ENCODE measurements at places on chromosomes 3 and 15. TPM values are rescaled to one million over a fixed set of nuclear protein-coding genes. Genes with fewer than 3 reads are reported as not detected.

GRCh38 chr15:42065033-42065432 is 29.3 kb downstream of the PLA2G4D start:
- no peak overlapping the region for H3K27ac ChIP-seq
- no peak for DNase-seq
- peaks cover 3% of the 10 kb centered on the region for H3K4me1 ChIP-seq
- no peak overlapping the region for H3K4me3 ChIP-seq
- no peaks in the 10 kb centered on the region for H3K36me3 ChIP-seq
- peaks cover 2% of the 10 kb centered on the region for H3K27me3 ChIP-seq

- H3K27ac ChIP-seq = peak overlapping the region; percentile 64
- peaks cover 33% of the 10 kb centered on the region for H3K4me1 ChIP-seq
- peak; percentile 68 for DNase-seq
- H3K36me3 ChIP-seq = no peaks in the 10 kb centered on the region
Measured at GRCh38 chr3:124558991-124559845, 171.0 kb upstream of the UMPS start.

GRCh38 chr15:34757262-34757661 is 2.5 kb upstream of the GJD2 start:
- H3K27me3 ChIP-seq = peaks cover 74% of the 10 kb centered on the region
- no peak overlapping the region for H3K4me3 ChIP-seq
- H3K36me3 ChIP-seq = no peaks in the 10 kb centered on the region
- no peak overlapping the region for H3K27ac ChIP-seq
- no peak for DNase-seq

DNA sequence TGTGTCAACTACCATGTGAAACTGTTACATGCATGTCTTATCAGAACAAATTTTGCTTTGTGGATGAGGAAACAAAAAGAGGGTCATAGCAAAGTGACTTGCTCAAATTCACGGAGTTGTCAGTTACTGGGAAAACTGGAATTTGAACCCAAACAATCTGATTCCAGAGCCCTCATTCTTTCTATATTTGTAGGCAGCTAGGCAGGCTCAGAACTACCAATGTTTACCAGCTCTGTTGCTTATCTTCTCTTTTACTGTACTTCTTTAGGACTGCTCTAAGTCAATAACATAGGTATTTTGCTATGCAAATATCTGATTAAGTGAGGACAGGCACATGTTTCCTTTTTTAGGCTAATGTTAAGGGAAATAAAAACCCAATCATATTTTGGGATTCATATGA is 450.5 kb downstream of the ZPLD1 start:
- H3K4me1 ChIP-seq = no peaks in the 10 kb centered on the region
- no peak overlapping the region for H3K4me3 ChIP-seq
- H3K36me3 ChIP-seq = no peaks in the 10 kb centered on the region
- no peak for DNase-seq
- no peaks in the 10 kb centered on the region for H3K27me3 ChIP-seq

- no peak overlapping the region for H3K27ac ChIP-seq
- no peak overlapping the region for H3K4me3 ChIP-seq
- no peaks in the 10 kb centered on the region for H3K36me3 ChIP-seq
- DNase-seq = no peak
- H3K4me1 ChIP-seq = no peaks in the 10 kb centered on the region
Measured at GRCh38 chr3:32626631-32627030, 56.0 kb upstream of the DYNC1LI1 start.

DNA sequence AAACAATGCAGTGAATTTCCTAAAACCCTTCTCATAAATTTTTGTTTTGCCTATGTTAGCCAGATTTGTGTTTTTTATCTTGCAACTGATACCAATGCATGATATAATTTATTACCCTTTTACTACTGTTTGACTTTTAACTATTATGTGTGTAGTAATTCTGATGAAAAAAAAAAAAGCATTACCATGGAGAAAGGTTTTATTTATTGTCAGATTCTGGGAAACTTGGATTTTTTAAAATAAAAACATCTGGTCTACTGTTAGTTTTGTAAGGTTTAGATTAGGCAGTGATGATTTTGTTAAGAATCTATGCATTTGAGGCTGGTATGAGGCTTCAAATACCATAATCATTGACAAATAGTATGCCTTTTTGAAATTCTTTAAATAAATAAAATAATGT is 470.4 kb upstream of the ROBO1 start:
- H3K4me1 ChIP-seq = no peaks in the 10 kb centered on the region
- no peaks in the 10 kb centered on the region for H3K36me3 ChIP-seq
- H3K27ac ChIP-seq = no peak overlapping the region
- no peak overlapping the region for H3K4me3 ChIP-seq
- no peak for DNase-seq
- H3K27me3 ChIP-seq = no peaks in the 10 kb centered on the region

The SPESP1 gene
- 7.6 TPM for total RNA-seq

The GCSAM gene
- total RNA-seq = 0.25 TPM

The UBE2E1 gene
- total RNA-seq = 65.0 TPM

Data from left ventricle myocardium inferior (tissue), 1 donor.